MCF 10A (cell line): ENCODE measurements at places on chromosomes 11 and 22. TPM values are rescaled to one million over a fixed set of nuclear protein-coding genes. Genes with fewer than 3 reads are reported as not detected.
A peak's percentile ranks its signal among the peaks of the same experiment; 100 is the strongest.

DNA sequence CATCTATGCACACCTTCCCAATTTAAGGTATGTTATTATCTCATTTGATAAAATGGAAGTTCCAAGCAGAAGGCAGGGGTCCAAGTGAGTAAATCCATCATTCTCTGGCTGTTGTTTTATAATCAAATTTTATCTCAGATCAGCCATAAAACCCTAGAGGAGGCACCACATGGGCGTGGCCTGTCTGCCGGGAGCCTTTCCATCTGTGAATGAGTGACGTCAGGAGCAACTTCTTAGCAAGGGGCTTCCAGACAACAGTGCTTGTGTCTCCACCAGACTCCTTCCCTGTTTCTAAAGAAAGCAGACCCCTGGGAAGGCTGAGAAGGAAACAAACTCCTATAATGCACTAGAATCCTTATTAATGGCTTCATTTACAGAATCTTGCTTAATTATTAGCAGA, 13.5 kb downstream of the SEZ6L start:
- H3K27ac ChIP-seq, result no peak overlapping the region
- H3K27me3 ChIP-seq, result peaks cover 43% of the 10 kb centered on the region
- H3K4me1 ChIP-seq, result no peaks in the 10 kb centered on the region
- no peak overlapping the region for H3K4me3 ChIP-seq

- DNase-seq, result peak; percentile 87
- H3K4me3 ChIP-seq, result no peak overlapping the region
- H3K27me3 ChIP-seq, result no peaks in the 10 kb centered on the region
These were observed 56.0 kb upstream of the BID start for GRCh38 chr22:17830043-17830961.

- no peaks in the 10 kb centered on the region for H3K27me3 ChIP-seq
- no peak overlapping the region for H3K27ac ChIP-seq
- DNase-seq, result no peak
- H3K4me1 ChIP-seq, result no peaks in the 10 kb centered on the region
- H3K36me3 ChIP-seq, result no peaks in the 10 kb centered on the region
These were observed 767 bp downstream of the SLC43A1 start for GRCh38 chr11:57514538-57515331.

Gene KDM4E
- not detected in 2 replicates for total RNA-seq

Gene HIRA
- 22.0 and 24.3 TPM in 2 replicates for total RNA-seq

DNA sequence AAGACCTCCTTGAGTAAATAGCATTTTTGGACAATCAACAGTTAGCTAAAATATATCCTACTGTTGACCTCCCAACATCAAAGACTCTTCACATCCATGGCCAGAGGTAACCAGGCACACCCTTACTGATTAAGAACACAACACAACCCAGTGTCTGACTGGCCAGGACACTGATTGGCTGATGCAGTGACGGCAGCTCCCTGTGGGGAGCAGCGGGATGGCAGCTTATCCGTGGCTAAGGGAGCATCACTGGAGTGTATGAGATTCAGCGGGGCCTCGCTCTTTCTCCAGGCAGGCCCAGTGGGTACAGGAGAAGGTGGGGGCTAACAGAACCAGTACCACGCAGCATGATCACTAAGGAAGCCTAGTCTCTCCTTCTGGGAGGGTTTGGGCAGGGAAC, 10.3 kb upstream of the IL2RB start:
- H3K4me3 ChIP-seq, result no peak overlapping the region
- H3K27ac ChIP-seq, result no peak overlapping the region
- DNase-seq, result no peak
- no peaks in the 10 kb centered on the region for H3K36me3 ChIP-seq

DNA sequence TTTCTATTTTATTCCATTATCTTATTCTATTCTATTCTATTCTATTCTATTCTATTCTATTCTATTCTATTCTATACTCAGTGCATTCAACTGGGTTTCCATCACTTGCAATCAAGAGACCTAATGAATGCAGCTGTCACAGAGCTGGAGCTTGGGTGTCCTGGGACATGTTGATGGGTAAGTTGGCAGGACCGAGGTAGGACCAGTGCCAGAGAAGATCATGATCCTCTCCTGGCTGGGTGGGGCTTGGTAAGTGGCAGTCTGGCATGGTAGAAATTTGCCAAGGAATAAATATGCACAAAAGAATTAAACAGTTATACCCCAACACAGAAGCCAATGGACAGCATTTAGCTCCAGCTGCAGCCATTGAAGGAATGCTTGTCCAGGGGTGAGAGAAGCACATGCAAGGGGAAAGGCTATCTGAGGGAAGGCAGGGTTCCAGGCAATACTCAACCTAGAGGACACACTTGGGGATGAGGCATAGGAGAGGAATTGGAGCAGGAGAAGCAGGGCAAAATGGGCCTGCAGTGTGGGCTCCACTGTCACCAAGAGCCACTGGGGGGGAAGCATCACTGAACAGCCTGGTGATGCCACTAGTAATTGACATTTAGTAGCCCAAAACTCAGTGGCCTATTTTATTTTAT, 97.0 kb upstream of the CD82 start:
- H3K4me1 ChIP-seq, result no peaks in the 10 kb centered on the region
- no peak for DNase-seq
- peaks cover 35% of the 10 kb centered on the region for H3K27me3 ChIP-seq
- H3K36me3 ChIP-seq, result no peaks in the 10 kb centered on the region
- H3K27ac ChIP-seq, result no peak overlapping the region
- H3K4me3 ChIP-seq, result no peak overlapping the region

GRCh38 chr22:38657045-38657909, 839 bp downstream of the CBY1 start:
- H3K4me1 ChIP-seq, result no peaks in the 10 kb centered on the region
- H3K36me3 ChIP-seq, result peaks cover 15% of the 10 kb centered on the region
- H3K4me3 ChIP-seq, result peak overlapping the region; percentile 93
- peak; percentile 36 for DNase-seq

GRCh38 chr11:77091146-77091940, 11.3 kb upstream of the OMP start:
- H3K27ac ChIP-seq, result no peak overlapping the region
- no peaks in the 10 kb centered on the region for H3K27me3 ChIP-seq
- no peaks in the 10 kb centered on the region for H3K36me3 ChIP-seq
- H3K4me1 ChIP-seq, result no peaks in the 10 kb centered on the region
- DNase-seq, result peak; percentile 77

Gene APOA5
- not detected in 2 replicates for total RNA-seq

- no peak overlapping the region for H3K27ac ChIP-seq
- DNase-seq, result no peak
- no peaks in the 10 kb centered on the region for H3K27me3 ChIP-seq
- peaks cover 18% of the 10 kb centered on the region for H3K4me1 ChIP-seq
- no peak overlapping the region for H3K4me3 ChIP-seq
These were observed 32.4 kb upstream of the CD44 start for GRCh38 chr11:35106595-35106994.

Gene ROBO3
- total RNA-seq, result 104 and 117 TPM in 2 replicates

GRCh38 chr11:110691926-110692325, 20.3 kb downstream of the ARHGAP20 start:
- no peak overlapping the region for H3K4me3 ChIP-seq
- peaks cover 92% of the 10 kb centered on the region for H3K27me3 ChIP-seq
- H3K4me1 ChIP-seq, result no peaks in the 10 kb centered on the region
- no peak for DNase-seq
- no peak overlapping the region for H3K27ac ChIP-seq

DNA sequence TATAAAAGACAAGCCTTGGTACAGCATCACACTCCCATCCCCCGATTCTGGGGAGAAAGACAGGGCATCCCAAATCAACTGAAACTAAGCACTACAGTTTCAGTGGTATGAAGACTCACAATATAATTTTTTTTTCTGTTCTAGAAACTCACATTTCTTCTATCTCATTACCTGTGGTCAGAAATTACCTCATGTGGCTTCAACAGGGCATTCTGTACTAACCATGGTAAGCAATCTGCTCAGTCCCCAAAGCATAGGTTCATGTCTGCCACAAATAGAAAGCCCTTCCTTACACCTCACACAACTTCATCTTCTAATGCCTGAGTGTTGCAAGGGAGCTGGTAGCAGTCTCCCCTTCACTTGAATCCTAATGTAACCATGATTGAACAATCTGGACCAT, 147.4 kb upstream of the POU2AF2 start:
- H3K4me1 ChIP-seq, result peaks cover 5% of the 10 kb centered on the region
- H3K36me3 ChIP-seq, result no peaks in the 10 kb centered on the region
- peaks cover 57% of the 10 kb centered on the region for H3K27me3 ChIP-seq

- peaks cover 18% of the 10 kb centered on the region for H3K4me1 ChIP-seq
- DNase-seq, result peak; percentile 25
- H3K27me3 ChIP-seq, result no peaks in the 10 kb centered on the region
- no peak overlapping the region for H3K27ac ChIP-seq
These were observed 130.4 kb downstream of the SLC1A2 start for GRCh38 chr11:35288817-35289541.

DNA sequence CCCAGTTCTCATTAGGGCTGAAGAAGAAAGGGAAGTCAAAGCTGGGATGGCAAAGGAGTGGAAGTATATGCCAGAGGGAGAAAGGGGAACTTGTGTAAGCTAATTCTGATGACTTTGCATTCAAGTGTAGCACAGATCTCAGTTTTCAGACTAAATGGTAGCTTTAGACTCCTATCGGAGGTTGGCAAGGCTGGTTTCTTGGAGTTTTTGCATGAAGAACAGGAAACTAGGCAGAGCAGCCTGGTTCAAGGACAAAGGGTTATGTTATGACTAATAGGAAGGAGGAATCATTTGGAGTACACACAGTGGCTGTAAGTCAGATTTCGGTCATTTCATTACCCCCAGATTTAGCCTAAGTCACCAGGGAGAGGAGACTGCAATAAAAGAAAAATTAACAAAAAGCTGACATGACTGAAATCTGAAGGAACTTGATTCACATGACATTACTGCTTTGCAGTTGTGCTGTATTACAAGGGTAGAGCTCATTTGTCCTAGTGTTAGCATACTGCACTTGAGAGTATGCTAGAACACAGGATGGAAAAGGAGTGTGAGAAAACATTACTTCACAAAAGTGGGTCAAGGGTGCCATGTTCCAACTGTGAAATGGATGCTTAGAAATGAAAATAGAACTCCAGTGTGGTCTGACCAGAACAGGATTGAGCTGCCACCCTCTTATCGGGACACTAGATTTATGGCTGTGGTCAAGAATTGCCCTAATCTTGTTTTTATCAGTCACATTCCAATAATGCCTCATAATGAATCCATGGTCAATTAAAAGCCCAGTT, 23.6 kb downstream of the ADM start:
- no peaks in the 10 kb centered on the region for H3K27me3 ChIP-seq
- peaks cover 17% of the 10 kb centered on the region for H3K4me1 ChIP-seq
- H3K4me3 ChIP-seq, result no peak overlapping the region
- no peaks in the 10 kb centered on the region for H3K36me3 ChIP-seq

DNA sequence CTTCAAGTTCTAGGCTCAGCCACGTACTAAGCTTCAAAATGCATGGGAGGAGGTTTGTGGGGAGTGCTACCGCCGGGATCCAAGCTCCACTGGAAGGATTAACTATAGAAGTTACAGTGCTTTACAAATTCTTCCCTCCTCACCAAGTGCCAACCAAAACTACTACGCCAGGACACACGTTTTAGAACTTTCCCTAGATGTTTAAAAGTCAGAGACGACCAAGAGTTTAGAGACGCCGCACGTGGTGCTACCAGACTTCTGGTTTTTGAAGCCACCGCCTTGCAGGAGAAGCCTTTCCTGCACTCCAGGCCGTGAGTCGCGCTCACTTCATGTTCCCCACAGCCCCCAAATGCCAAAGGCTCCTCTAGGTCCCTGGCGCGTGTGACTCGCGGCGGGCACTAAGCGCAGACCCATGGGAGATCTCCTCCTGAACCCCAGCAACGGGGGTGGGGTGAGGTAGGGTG, 734 bp downstream of the SNU13 start:
- H3K4me1 ChIP-seq, result peaks cover 12% of the 10 kb centered on the region
- no peak for DNase-seq
- peak overlapping the region; percentile 97 for H3K27ac ChIP-seq
- H3K36me3 ChIP-seq, result peaks cover 26% of the 10 kb centered on the region
- H3K4me3 ChIP-seq, result peak overlapping the region; percentile 96
- H3K27me3 ChIP-seq, result no peaks in the 10 kb centered on the region

- no peak for DNase-seq
- H3K27ac ChIP-seq, result no peak overlapping the region
- H3K4me1 ChIP-seq, result no peaks in the 10 kb centered on the region
These were observed 26.5 kb downstream of the MYO7A start for GRCh38 chr11:77154381-77155081.

DNA sequence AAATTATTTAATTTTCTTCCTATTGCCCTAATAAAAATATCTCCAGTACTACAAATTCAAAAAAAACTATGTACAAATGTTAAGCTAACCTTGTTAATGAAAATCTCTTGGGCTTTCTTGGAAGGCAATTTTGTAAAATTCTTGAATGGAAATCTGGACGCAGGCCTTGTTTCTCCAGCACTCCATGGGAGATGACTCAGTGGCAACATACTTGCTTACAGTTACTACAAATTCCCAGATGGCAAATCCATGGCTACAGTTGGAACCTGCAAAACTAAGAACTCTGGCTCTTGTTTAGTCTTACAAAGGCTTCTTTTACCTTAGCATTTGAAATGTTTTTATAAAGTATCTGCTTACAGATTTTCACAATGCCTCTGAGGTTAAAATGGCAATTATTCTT, 725.2 kb downstream of the DLG2 start:
- no peak for DNase-seq
- H3K27me3 ChIP-seq, result peaks cover 19% of the 10 kb centered on the region
- no peak overlapping the region for H3K27ac ChIP-seq
- no peak overlapping the region for H3K4me3 ChIP-seq

GRCh38 chr22:35209203-35209602, 48.1 kb upstream of the HMGXB4 start:
- no peaks in the 10 kb centered on the region for H3K27me3 ChIP-seq
- peaks cover 6% of the 10 kb centered on the region for H3K4me1 ChIP-seq
- no peaks in the 10 kb centered on the region for H3K36me3 ChIP-seq
- H3K4me3 ChIP-seq, result no peak overlapping the region
- H3K27ac ChIP-seq, result no peak overlapping the region

Gene SPDYC
- total RNA-seq, result not detected in 2 replicates

Gene C11orf87
- total RNA-seq, result not detected in 2 replicates

DNA sequence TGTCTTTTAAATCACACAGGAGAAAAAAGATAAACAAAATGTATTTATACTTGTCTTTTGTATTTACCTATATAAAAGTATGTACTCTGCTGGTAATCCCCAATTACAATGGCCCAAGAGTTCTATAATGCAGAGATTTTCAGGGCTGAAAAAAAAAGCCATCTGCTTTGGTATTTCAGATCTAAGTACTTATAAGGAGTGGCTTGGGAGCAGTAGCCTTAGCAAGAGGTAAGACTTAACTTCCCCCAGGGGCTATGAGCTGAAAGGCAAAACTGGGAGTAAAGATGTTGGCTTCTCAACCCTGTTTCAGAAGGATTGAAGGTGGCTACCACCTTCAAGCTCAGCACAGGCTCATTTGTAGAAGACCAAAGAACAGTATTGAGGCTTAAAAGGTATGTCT, 35.3 kb upstream of the EP300 start:
- H3K27me3 ChIP-seq, result no peaks in the 10 kb centered on the region
- H3K4me1 ChIP-seq, result no peaks in the 10 kb centered on the region
- H3K36me3 ChIP-seq, result no peaks in the 10 kb centered on the region
- no peak overlapping the region for H3K4me3 ChIP-seq

- H3K4me1 ChIP-seq, result peaks cover 10% of the 10 kb centered on the region
- H3K4me3 ChIP-seq, result no peak overlapping the region
- peaks cover 27% of the 10 kb centered on the region for H3K36me3 ChIP-seq
- no peak overlapping the region for H3K27ac ChIP-seq
- no peak for DNase-seq
These were observed 9.8 kb downstream of the CYP2R1 start for GRCh38 chr11:14882196-14882595.
